ENCODE measurements at places on chromosomes 16 and 17.

DNA sequence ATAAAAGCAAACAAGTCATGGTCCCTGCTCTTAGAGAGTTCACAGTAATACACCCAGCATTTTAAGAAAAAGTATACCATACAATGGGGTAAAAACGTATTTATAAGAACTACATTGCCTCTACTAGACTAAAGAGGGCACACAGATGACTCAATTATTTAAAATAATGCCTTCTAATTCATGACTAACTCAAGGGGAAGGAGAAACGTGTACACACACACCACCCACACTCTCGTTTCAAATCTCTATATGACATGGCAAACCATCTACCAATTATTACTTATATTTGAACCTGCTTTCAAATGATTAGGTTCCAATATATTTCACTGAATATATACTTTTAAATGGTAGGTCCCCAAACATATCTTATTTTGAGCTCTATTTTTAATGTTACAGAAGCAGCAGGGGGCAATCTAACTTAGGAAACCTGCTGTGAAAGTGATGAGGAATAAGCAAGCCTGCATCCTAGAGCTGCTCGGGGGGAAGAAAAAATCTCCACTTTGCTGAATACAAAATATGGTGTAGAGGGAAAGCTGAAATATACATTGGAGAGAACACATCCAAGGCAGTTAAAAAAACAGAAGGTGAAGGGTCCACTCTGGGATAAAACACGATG lies 232.4 kb upstream of the PSMD7 start:
- DNase-seq, result peak; percentile 5

- DNase-seq, result no peak
Measured at GRCh38 chr16:3938471-3938842, 57.9 kb upstream of the CREBBP start.

DNA sequence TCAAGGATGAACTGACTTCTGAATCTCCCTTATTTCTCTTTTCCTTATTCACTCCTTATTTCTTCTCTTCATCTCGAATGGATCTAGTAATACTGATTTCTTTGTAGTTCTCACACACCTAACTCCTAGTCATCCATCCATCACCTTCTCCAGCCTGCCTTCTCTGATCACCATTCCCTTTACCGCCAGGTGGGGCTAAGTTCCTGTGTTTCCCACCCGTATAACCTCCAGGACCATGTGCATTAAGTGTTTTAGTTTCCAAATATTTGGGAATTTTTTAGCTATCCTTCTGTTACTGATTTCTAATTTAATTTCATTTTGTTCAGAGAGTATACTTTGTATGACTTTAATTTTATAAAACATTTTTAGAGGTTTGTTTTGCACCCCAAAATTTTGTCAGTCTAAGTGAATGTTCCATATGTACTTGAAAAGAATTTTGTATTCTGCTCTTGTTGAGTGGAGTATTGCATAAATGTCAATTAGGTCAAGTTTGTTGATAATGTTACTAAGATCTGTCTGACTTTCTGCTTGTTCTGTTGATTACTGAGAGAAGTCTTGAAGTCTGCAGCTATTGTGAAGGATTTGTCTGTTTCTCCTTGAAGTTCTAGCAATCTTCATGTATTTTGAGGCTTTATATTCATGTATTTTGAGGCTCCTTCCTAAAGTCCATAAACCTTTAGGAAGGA lies 8.8 kb downstream of the BPTF start:
- DNase-seq, result no peak

DNA sequence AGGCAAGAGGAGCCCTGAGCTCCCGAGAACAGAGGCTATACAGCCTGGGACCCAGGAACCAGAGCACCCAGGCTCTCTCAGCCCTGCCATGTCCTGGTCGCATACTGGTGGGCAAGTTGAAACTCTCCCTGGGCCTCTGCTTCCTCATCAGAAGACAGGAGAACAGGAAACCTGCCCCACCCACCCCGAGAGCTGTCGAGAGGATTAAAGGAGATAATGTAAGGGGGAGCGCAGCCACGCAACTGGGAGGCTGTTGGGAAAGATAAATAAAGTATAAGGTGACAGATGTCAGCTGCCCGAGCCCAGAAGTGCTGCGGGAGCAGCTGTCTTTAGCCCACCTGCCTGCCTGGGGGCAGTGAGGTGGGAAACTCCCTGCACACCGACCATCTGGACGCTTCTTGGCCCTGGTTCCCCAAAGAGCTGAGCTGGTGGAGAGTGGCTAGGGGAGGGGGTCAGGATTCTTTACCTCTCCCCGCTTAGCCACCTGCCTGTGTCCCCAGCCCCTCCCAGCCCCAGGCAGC lies 6.8 kb downstream of the KIF19 start:
- DNase-seq, result no peak

DNA sequence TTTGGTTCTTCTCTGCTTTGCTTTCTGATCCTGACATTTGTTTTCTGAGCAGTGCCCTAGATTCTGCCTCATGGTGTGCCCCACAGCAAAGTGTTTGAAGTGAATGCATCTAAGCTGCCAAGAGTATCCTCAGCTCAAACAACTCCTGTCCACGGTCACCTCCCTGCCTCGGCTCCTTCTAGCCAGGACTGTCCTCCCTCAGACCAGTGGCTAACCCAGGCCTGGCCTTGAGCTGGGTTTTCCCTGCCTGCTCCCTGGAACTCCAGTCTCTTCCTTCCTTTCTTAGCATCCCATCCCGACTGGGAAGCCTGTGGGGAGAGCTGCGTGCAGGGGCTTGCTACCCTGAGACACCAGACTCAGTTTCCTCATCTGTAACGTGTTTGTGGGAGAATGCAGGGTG lies 256.5 kb downstream of the GSG1L start:
- DNase-seq, result no peak

- DNase-seq, result no peak
Measured at GRCh38 chr16:87832137-87832527, 37.2 kb downstream of the SLC7A5 start.

DNA sequence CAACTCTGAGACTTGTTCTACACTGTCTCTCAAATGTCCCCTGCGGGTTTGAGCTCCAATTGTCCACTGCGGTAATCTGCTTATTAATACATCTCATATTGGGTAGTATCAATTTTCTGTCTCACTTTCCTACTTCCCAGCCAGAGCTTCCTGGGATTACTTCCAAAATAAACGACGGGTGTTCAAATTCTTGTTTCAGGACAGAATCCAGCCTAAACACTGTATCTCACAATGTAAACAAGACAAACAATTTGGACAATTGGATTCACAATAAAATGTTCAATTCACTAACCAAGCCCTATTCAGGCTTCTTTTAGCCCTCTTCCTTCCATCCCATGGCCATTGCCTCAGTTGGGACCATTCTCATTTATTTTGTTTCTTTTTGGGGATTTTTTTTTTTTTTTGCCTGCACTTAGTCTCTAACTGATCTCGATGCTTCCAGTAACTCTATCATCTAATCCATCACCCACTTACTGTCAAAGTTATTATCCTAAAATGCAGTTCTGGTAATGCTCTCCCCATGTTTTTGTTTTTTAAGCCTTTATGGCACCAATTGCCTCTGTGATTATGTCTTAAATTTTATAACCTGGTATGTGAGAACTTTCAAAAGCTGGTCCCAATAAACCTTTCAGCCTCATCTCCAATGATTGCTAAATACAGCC lies 2.0 kb upstream of the VAT1L start:
- DNase-seq, result no peak

GRCh38 chr16:50309527-50310307 lies 43.4 kb downstream of the ADCY7 start:
- DNase-seq, result no peak

DNA sequence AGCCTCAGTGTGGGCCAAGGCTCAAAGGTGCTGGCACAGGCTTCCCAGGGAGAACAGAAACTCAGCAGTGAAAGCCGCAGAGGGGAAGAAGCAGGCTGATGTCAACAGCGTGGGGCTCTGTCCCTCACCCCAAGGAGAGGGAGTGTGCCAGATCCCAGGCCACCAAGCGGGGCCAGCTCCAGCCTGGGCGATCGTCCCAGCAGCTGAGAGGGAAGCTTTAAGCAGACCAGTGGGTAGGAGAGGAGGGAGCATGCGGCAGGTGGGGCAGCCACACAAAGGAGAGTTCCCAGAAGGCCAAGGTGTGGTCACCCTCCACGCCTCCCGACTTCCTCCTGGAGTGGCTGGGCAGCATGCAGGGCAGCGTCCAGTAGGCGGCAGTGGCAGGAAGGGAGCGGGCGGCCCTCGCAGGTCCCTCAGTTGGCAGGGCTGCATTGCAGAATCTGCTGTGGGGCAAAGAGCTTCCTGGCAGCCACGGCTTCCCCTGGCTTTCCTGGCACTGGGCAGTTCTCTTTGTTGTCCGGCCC lies 6.0 kb downstream of the SYNGR2 start:
- no peak for DNase-seq

DNA sequence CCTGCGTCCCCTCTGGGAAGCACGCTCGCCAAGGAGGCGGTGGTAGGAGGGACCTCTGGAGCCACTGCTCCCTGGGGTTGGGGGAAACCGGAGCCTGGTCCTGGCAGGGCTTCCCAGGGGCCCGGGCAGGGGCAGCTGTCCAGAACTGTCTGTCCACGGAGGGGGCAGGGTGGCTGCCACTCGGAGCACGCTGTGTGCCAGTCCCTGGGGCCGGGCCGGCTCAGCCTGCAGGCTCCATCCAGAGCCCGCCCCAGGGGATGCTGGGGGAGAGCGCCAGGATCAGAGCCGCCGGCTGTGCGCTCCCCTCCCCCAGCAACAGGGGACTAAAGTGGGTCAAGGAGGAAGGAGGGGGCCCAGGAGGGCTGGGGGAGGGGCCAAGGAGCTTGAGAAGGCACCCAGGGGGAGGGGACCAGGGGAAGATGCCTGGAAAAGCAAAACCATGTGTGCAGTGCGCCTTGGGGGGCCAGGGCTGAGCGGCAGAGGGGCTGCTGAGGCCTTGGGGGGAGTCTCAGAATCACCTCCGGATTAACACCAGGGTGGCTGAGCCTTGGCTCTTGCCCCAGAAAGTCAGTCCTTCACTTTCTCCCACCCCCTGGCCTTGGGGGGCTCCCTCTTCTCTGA lies 21.3 kb downstream of the ZNF423 start:
- peak; percentile 47 for DNase-seq
